ENCODE measurements at places on chromosomes 5 and 9.

GRCh38 chr9:7944572-7944971 lies 145.0 kb upstream of the DMAC1 start:
- no peak for DNase-seq

DNA sequence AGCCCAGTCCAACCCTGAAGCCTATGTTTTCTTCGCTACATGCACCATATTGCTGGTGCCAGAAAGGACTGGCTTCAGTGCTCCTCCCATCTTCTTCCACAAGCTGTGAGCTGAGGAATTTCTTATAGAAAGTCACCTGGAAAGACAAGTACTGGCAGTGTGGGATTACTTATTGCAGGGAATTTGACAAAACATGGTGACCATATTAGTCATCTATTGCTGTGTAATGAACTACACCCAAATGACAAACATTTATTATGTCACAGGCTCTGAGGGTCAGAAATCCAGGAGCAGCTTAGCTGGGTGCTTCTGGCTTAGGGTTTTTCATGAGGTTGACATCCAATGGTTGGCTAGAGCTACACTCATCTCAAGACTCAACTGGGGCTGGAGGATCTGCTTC lies 75.5 kb downstream of the ENTREP1 start:
- DNase-seq = no peak

DNA sequence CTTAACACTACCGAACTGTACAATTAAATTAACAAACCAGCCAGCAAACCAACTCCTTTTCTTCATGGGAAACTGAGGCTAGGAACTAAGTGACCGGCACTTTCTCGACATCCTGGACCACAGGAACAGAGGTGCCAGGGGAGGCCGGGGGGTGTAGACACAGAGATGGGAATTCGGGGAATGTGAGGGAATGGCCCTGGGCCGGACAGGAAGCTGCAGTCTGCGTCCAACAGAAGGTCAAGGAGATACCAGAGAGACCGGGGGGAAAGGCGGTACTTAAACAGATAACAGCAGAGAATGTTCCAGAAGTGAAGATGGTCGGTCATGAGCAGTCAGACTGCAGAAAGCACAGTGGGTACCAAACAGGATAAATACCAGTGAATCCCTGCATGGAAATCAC lies 40.3 kb downstream of the DBH start:
- no peak for DNase-seq

- no peak for DNase-seq
Observed at GRCh38 chr5:63085561-63085960, 506.9 kb downstream of the LRRC70 start.

DNA sequence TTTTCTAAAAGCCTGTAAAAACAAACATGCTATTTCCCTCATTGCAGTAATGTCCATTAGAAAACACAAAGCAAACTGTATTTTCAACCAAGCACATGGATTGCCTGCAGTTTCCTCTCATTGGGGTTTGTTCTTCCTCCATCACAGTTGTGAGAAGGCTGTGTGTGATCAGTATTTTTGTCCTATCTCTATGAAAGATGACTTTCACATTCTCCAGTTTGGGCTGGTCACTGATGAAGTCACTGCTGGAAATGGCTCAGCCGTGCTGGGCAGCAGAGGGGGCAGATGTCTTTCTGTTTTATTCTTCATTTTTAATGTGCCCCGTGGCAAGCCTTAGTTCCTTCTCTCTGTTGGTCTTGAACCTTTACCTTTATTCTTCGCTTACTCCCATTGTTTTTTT lies 288.9 kb upstream of the MPDZ start:
- DNase-seq = no peak

- DNase-seq = no peak
Observed at GRCh38 chr5:103117471-103117991, 2.4 kb downstream of the GIN1 start.

- DNase-seq = peak; percentile 40
Observed at GRCh38 chr5:94240993-94241651, 377.3 kb downstream of the KIAA0825 start.

GRCh38 chr9:131812116-131812790 lies 72.4 kb upstream of the RAPGEF1 start:
- DNase-seq = no peak

- no peak for DNase-seq
Observed at GRCh38 chr9:37512437-37512836, 26.7 kb downstream of the POLR1E start.

DNA sequence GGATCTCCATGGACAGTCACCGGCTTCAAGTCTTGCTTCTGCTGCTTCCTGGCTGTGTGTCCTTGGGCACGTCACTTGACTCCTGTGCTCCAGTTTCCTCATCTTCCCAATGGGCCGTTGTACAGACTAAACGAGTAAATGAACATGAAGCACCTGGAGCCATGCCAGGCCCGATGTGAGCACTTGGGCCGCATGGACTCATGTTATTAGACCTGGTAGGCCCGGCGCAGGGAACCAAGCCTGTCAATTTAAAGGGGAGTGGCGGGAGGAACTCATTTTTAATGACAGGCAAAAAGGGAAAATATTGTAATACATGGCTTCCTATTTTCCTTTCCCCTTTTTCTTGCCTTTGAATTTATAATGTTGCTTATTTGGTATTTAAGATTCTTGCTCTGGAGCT lies 47.5 kb downstream of the TENT4A start:
- no peak for DNase-seq

DNA sequence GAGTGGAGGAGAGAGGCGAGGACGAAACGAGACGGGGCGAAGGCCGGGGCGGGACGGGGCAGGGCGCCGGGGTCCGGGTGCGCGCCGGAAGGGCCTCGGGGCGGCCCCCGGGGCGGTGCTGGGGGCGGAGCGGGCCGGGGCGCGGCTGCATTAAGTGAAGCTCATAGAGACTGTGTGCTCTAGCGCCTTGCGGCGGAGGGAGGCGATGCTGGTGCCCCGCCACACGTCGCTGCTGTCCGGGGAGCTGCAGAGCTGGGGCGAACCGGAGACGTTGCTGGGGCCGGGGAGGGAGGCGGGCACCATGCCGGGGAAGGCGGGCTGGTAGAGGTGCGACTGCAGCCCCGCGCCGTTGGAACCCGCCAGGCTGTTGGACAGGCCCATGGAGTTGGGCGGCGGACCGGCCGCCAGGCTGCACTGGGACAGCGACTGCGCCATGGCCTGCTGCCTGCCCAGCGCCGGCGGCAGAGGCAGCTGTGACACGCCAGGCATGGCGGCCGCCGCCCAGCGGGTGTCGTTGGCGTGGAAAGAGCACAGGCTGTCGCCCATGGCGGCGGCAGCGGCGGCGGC lies 8.3 kb downstream of the OTP start:
- peak; percentile 9 for DNase-seq

DNA sequence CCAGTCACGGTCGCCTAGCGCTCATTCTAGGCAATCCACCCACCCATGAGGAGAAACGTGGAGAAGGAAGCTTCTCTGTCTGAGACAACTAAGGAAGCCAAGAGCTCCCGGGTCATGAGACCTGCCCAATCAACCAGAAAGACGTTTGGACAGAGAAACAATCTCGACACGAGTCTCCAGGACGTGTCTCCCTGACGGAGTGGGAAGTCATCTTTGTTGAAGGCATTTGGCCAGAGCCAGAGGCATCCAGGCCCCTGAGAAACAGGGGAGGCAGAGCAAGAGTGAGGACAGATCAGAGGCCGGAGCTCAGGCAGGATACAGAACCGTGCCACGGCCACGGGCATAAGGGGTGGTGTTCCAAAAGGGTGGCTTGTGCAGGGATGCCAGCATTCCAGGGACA lies 479.0 kb downstream of the SPATA31A7 start:
- no peak for DNase-seq

- no peak for DNase-seq
Observed at GRCh38 chr5:74342948-74343682, 297.4 kb downstream of the ENC1 start.

GRCh38 chr5:160439205-160439600 lies 17.5 kb downstream of the PTTG1 start:
- no peak for DNase-seq

DNA sequence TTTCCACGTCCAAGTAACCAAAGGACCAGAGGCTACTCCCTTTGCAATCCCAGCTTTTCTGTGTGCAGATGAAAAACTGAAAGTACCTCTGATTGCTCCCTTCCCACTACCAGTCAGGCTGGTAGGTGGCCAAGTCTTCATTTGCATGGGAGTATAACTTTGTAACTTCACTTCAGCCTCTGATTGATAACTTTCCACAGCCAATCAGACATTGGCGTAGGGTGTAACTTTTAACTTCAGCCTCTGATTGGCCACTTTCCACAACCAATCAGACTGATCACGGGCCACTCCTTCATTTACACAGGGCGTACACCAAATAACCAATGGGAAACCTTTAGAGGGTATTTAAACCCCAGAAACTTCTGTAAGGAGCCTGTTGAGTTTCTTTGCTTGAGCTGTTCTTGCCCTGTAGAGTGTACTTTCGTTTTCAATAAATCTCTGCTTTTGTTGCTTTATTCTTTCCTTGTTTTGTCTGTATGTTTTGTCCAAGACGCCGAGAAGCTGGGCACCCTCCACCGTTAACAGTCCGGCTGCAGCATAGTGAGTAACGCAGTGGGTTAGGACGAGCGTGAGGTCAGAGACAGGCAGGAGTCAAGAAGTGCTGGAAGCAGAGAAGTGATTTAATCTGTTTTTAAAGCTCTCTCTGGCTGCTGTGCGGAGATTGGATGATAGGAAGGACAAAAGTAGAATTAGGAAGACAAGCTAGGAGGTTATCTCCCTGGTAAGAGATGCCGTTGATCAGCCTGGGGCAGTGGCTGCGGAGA lies 3.5 kb upstream of the EXOSC2 start:
- DNase-seq = no peak

GRCh38 chr9:117763314-117763713 lies 59.1 kb downstream of the TLR4 start:
- peak; percentile 39 for DNase-seq

- no peak for DNase-seq
Observed at GRCh38 chr5:135446615-135447014, 533 bp downstream of the DCANP1 start.

- no peak for DNase-seq
Observed at GRCh38 chr5:53350991-53351770, 129.2 kb upstream of the FST start.

- DNase-seq = no peak
Observed at GRCh38 chr9:19660019-19660418, 128.8 kb downstream of the SLC24A2 start.

DNA sequence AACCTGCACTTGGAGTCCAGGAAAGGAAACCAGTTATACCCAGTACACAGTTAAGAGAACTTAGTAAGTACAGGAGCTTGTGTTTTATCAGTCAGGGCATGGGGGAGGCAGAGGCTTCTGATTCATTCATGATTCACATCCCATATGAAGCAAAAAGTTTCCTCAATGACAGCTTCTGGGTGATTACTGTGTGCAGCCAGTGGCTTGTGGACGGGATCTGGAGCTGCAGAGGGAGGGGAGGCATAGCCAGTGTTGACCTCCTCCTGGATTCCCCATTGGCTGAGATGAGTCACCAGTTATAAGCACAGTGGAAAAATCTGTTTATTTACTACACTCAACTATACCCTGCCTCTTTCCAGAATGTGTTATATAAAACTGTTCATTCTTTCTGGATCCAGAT lies 17.7 kb downstream of the IL31RA start:
- peak; percentile 64 for DNase-seq

- no peak for DNase-seq
Observed at GRCh38 chr9:74589576-74589975, 92.4 kb downstream of the RORB start.

GRCh38 chr5:92713335-92713743 lies 867.7 kb downstream of the NR2F1-AS1 start:
- DNase-seq = no peak

- DNase-seq = no peak
Observed at GRCh38 chr9:68708513-68708912, 3.5 kb downstream of the PIP5K1B start.

DNA sequence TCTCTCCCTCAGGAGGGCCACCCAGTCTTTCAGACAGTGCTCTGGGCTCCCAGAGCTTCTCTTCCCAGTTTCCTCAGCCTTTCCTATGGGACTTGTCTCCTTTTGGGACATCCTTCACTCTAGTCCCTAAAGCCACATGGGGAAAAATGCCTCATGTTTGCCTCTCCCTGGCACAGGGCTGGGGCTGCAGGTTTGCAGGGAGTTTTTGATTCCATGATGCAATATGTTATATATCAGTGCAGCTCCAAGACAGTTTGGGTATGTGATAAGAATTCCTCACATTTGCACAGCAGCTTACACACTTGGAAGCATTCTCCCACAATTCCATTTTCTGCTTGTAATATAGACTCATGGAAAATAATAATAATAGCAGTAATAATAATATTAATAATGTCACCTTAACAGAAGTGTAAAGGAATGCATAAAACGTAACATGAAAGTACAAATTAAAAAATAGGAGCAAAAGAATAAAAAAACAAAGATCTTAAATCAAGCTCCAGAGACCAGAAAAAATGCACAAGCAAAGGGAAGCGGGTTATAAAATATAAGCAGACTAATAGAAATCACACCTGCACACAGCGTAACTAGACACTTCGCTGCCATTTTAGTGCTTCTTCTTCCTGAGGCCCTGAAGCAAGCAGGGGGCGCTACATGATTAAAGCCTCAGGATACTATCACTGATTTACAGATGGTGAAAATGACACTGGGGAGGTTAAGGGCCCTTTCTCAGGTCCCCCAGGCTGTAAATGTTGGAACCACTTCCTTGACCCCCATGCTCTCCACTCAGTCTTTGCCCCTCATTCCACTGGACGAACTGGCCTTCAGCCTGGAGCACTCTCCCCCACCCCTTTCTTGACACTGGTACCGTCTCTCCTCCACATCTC lies 70.0 kb upstream of the IL17B start:
- DNase-seq = no peak

DNA sequence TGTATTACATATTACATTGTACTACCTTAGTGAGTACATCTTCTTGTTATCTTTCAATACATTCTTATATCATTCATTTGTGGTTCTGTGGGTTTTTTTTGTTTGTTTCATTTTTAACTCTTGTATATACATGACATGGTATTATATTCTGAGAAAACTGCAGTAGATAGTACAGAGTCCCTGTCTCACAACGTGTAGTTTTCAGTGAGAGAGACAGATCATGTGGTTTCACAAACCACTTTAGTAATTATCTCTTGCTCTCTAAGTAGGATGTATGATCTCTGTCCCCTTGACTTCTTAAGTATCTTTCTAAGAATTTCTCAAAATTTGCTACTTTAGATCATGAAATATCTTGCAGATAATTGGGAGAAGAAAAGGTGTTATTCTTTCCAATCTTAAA lies 745.9 kb upstream of the CDH9 start:
- DNase-seq = no peak

DNA sequence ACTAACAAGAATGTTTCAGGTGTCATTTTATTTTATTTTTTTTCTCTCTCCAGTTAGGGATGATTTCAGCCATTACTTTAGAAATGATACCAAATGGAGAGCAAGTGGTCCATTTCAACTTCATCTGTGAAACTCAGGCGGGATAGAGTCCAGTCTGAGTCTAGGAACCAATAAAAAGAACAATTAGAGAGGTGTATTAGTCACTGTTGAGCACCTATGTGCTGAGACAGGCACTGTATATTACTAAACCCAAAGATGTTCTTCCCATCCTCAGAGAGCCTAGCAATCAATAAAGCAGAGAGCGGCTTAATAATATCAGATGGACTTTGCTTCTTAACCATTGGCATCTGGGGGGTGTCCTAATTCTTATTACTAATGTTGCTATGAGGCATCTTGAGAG lies 410.3 kb upstream of the SLC24A2 start:
- no peak for DNase-seq

- DNase-seq = peak; percentile 92
Observed at GRCh38 chr5:35919191-35919590, 19.2 kb downstream of the CAPSL start.

- DNase-seq = no peak
Observed at GRCh38 chr9:75487856-75488718, 399.8 kb downstream of the OSTF1 start.

GRCh38 chr9:122468735-122469134 lies 9.0 kb downstream of the OR1J1 start:
- DNase-seq = no peak

Data from HS-27A (cell line).